Tongue (tissue), 3 donors: ENCODE measurements at places on chromosomes 6 and 20.

DNA sequence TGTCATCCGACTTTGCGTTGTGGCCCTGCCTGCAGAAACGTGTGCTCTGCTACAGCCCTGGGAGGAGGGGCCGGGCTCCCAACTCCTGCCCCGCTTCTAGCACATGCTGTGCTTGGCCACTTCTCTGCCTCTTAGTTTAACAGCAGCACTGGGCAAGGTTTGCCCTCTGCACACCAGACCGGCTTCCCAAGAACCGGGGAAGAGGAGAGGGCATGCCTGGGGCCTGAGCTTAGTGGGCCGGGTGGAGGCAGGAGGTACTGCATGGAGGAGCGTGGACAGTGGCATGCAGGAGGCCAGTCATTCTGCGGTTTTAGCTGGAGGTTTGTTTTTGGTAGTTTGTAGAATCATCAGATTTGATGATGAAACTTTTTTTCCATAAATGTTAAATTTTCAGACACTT, 45.5 kb downstream of the CEP43 start:
- DNase-seq, result no peak

DNA sequence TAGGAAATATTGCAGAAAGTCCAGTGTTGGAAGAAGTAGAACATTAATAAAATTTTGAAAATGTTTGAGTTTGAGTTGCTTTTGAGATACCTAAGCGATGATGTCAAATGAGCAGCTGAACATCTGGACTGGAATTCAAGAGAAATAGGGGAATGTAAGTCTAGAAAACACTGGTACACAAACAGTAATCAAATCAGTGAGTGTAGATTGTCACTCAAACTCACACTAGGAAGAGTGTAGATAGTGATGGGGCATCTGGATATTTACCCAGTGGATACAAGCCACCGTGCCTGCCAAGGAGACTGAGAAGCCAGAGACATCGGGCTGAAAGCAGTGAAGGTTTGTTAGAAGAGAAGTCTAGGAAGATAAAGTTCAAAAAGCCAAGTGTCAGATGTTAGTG, 2.2 kb downstream of the HMGCLL1 start:
- no peak for DNase-seq

DNA sequence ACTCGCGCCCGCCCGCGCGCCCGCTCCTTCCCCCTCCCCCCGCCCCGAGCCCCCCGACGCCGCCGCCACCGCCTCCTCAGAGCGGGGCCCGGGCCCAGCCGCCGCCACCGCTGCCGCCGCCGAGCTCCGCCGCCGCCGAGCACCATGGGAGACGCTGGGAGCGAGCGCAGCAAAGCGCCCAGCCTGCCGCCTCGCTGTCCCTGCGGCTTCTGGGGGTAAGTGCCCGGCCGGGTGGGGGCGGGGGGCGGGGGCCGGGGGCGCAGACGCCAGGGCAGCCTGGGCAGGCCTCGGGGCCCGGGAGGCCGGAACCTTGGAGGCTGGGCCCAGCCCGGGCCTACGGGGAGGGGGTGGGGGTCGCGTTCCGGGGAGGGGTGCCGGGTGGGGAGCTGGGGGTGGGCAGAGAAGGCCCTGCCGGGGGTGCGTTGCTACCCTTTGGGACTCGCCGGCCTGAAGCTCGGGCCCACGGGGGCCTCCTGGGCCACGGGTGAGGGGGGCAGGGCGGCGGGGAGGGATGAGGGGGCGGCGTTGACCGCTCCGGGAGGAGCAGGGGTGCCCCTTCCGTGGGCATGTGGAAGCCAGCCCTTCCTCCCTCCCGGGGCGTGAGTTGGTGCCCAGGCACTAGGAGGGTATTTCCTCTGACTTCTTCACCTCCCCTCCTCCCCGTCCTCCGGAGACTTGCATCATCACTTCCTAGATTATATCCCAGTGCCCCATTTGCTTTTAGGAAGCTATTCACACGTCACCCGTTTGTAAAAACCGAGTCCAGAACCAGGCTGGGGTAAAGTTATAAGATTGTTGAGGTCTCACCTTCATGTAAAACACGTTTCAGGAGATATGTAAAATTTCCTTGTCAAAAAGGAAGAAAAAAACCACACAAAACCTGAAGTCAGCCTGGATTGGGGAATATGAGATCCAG, 533 bp downstream of the ZFAND3 start:
- DNase-seq, result peak; percentile 61

DNA sequence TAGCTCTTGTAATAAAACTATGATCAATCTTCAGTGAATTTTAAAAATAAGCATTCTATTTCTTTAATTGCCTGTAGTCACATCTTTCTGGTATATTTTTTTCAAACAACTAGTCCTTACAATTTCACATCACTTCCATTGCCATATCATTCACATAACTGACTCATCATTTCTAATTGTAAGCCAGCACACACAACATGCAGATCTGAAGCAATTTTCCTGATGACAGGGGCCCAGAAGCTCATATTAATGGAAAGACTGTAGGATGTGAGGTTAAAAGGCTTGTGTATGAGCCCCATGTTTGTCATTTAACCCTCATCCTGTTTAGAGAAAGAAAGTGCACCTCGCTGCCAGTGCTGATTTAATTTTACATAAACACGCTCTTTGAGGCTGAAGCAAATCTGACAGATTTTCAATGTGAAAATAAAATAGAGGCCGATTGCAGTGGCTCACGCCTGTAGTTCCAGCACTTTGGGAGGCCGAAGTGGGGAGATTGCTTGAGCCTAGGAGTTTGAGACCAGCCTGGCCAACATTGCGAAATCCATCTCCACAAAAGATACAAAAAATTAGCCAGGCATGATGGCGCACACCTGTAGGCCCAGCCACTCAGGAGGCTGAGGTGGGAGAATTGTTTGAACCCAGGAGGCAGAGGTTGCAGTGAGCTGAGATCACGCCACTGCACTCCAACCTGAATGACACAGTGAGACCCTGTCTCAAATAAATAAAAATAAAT, 40.1 kb upstream of the LTV1 start:
- DNase-seq, result no peak

- no peak for DNase-seq
Observed at GRCh38 chr6:108960601-108961000, 112.4 kb downstream of the ARMC2 start.

GRCh38 chr6:108752733-108753590, 95.3 kb upstream of the ARMC2 start:
- DNase-seq, result peak; percentile 80

GRCh38 chr6:106114492-106114891, 28.4 kb downstream of the PRDM1 start:
- DNase-seq, result no peak

- peak; percentile 96 for DNase-seq
Observed at GRCh38 chr6:37244430-37245310, 12.9 kb upstream of the TBC1D22B start.

DNA sequence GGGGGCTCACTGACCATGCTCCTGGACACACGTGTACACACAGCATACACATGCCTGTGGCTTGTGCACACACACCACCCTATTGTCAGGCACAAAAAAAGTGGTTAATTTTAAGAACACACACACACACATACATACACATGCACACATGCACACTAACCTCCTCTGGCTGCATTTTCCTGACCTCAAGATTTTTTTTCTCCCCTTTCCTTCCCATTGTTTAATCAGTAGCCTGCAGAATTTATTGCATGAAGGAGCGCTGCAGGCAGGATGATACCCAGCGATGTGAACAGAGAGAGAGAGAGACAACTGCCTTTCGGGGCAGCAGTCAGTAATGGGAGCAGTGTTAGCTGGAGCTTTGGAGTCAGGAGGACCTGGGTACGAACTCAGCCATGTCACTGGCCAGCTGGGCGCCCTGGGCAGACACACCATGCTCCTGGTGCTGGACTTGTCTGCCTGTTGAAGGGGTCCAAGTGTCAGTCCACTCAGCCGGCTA, 990 bp upstream of the TRAF3IP2 start:
- DNase-seq, result no peak

GRCh38 chr20:51695574-51696303, 72.5 kb downstream of the ATP9A start:
- DNase-seq, result peak; percentile 47

- no peak for DNase-seq
Observed at GRCh38 chr6:110250838-110251237, 70.6 kb downstream of the CDC40 start.

GRCh38 chr6:134345789-134346188, 27.9 kb upstream of the SGK1 start:
- peak; percentile 24 for DNase-seq

DNA sequence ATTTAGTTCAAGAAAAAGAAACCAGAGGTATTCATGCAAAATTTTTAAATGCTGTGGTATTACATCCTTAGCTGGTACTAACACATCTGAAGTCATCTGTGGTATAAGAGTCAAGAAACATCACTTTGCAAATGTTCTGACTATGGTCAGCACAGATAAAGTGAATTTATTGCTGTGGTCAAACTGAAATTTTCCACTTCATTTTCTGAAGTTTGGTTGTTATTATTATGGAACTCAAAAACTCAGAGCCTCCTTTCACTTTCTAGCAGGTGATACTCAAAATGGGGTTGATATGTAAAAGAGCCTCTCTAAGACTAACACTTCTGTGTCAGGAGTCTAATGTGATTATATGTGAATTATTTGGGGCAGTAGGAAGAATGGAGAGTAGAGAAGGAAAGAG, 257.8 kb downstream of the RNGTT start:
- no peak for DNase-seq

DNA sequence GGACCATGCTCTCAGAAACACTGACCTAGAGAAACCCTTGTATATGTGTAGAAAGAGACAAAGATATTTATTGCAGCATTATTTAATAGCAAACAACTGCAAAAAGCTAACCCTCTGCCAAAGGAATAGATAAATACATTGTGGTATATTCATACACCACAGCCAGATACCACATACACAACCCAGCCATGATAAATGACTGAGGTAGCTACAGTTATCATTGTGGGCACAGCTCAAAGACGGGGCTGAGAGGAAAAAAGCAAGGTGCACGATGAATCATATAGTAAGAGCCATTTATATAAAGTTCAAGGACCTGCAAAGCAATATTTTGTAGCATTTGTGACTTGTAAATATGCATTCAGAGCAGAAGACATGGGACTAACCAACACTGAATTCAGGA, 30.8 kb downstream of the RSPO4 start:
- DNase-seq, result no peak

DNA sequence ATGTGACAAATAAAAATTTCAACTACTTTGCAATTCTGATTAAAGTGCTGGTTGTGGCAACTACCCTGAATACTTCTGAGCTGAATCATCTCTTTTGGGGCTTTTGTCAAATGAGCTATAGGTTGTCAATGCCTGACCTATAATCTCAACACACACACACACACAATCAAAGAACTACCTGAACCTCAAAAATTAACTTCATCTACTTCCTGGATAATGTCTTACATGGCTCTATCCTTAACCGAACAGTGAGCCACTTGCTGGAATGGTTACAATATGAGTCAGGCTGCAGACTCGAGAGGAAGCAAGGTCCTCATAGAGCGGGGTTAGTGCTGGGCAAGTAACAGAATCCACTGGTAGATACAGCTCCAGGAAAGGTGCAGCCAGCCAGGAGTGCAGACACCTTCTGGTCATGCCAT, 70.6 kb upstream of the DST start:
- no peak for DNase-seq

DNA sequence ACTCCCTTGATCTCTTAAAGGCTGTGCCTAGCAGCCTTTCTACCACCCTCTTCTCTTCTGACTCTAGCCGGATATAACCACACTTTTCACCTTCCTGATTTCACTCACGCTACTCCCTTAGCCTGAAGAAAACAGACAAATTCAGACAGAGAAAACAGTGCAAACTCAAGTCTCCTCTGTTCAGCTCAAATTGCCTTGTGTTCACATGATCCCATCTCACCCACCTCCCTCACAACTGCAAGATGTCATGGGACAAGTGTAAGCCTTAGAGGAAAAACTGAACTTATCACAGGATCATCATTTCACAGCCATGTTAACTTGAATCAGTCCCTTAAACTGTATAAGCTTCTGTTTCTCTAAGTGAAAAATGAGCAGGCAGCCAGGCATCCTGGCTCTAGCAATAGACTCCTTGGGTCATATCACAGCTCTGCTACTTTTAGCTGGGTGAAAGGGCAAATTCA, 66.5 kb upstream of the TENT5A start:
- DNase-seq, result no peak

GRCh38 chr6:123529843-123530242, 106.9 kb downstream of the TRDN start:
- DNase-seq, result no peak

DNA sequence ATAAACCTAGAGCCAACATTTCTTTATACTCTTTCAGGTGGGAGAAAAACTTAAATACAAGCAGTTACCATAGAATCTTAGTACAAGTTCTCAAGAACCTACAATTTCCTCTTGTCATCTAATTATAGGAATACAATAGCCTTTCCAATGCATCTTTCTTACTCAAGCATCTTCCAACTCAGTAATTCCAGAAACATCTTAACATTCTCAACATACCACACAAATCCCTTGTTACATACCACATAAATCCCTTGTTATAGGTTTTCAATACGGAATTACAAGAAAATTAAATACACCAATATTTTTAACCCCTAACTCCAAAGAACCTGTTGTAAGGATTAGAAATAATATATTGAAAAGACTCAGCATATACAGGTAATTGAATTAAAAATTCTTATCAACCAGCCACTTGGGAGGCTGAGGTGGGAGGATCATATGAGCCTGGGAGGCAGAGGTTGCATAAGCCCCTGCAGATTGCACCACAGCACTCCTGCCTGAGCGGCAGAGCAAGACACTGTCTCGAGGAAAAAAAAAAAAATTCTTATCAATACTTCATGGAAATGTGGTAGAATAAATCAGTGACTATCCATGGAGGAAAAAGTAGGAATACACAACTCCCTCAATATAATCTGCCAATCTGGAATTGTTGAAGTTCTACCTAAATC, 127.5 kb upstream of the CCDC28A start:
- DNase-seq, result no peak

- DNase-seq, result no peak
Observed at GRCh38 chr6:159172091-159172491, 2.9 kb downstream of the FNDC1 start.

DNA sequence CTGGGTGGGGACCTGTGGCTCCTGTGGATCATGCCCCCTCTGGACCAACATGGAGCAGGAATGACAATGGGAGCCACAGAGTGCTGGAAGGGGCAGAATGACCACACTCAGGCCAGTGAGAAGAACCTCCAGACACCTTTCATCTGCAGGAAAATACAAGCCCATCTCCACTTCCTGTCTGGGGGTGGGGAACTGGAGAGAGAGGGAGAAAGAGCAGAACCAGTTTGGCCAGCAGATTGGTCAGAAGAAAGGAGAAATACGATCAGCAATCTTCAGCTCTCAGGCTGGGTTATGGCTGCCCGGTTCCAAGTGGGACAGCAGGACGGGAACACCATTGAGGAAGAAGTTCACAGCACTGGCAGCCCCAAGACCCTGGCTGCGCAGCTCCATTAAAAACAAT, 37.0 kb downstream of the BMP7 start:
- no peak for DNase-seq

- no peak for DNase-seq
Observed at GRCh38 chr20:6530254-6530653, 237.2 kb upstream of the BMP2 start.

GRCh38 chr6:17311595-17312311, 30.6 kb downstream of the RBM24 start:
- DNase-seq, result peak; percentile 60
